ENCODE measurements at places on chromosomes 2 and 18.

- DNase-seq: no peak
Measured at GRCh38 chr18:7584646-7585275, 17.6 kb downstream of the PTPRM start.

DNA sequence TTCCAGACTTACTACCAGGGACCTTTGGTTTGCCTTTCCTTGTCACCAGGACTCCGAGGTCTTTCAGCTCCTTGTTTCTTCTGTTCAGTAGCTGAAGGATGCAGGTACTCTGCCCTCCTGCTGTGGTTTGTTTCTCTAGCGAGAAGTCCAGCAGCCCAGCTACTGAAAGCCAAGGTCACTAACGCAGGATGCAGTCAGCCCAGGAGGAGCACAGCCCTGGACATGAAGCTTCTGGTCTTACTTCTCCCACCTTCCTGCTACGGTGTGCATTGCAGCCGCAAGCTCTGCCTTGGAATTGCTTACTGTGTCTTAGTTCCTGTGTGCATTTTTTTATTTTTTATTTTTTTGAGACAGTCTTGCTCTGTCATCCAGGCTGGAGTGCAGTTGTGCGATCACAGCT is 62.4 kb downstream of the DGKD start:
- no peak for DNase-seq

DNA sequence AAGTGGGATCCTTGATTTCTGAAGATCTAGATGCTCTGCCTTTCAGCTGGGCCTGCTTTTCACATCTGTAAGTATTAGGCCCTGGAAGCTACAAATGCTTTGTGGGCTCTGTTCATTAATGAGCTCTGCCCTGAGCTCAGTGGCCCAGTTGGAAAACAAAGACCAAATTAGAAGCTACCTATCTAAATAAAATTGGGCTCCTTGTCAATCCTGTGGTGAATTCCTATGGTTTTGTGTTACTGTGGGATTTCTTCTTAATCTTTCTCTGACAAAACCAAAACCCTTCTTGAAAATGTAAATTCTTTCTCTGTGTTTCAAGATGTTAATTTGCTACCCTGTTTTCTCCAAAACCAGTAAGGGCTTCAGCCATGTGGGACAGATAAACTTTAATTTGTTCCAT is 219.0 kb upstream of the HS6ST1 start:
- DNase-seq: no peak

DNA sequence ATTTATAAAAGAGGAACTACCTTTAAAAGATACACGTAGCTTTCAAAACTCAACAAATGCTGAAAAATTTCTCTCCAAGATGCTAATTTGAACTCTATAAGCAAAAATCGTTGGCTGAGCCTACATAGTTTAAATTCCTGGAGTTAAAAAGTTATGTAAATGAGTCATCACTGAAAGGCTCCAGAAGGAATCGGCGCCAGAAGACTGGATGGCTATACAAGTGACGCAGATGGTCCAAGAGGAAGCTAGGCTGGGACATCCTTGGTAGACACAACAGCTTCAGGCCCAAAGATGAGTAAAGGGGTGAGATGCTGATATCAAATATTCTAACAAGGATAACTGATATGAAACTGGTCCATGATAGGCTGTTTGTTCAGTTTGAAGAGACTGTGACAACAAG is 22.8 kb upstream of the DNAH6 start:
- DNase-seq: peak; percentile 79

DNA sequence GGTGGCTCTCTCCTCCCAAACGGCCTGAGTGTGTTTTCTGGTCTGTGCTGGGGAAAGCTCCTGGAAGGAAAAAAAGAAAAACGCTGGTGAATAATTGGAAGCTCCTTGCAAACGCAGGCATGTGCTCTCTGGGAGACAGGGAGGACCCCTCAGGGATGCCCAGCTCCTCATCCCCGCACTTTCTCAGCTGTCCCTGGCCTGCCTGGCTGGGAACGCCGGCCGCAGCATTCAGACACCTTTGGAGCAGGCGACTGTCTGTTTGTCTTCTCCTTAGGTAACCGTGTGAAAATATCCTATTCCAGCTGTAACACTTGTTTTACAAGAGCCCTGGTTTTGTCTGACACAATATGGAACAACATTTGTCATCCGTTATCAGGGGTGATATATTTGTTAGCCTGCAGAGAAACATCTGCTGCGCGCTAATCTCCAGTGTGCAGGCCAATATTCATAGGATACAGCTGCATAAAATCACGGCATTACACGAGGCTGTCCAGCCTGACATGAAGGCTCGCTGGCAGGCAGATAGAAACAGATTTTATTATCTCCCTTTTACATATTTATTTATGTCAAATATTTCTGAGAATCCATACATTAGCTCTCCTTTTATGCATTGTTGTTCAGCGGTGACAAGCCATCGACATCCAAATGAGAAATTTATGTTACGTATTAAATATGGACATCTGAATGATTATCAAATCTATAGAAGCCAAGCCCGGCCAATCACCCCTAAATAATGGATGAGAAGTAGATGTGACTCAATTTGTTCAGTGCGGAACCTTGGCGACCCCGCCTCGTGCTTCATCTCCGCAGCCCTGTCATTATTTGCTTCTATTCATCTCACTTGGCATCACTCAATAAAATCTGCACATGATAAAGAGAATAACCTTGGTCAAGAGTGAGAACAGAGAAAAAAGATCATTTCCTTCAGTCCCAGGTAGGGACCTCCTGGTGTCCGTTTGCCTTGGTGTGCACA is 675.1 kb upstream of the SALL3 start:
- DNase-seq: no peak

DNA sequence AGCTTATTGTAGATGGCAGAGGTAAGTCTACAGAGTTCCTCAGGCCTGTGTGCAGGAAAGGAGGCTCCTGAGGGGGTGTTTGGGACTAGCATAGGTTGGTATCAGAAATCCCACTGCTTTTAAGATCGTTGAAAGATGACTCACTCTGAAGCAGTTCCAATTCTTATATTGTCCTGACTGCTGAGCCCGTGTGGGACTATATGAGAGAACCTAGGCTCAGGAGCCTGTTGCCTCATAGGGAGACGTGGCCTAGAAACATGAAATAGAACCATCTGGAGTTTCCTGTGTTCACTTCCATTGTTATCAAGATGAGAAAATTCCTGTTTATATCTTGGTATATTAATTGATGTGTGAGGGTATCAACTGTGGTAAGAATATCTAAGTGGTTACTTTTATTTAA is 5.7 kb downstream of the CCT7 start:
- DNase-seq: no peak

- DNase-seq: no peak
Measured at GRCh38 chr2:75870651-75871137, 160.0 kb upstream of the GCFC2 start.

GRCh38 chr2:152477347-152478092 is 142.5 kb downstream of the FMNL2 start:
- DNase-seq: no peak

Data from AG04450 (cell line).